ENCODE measurements at places on chromosomes 13 and 19.

DNA sequence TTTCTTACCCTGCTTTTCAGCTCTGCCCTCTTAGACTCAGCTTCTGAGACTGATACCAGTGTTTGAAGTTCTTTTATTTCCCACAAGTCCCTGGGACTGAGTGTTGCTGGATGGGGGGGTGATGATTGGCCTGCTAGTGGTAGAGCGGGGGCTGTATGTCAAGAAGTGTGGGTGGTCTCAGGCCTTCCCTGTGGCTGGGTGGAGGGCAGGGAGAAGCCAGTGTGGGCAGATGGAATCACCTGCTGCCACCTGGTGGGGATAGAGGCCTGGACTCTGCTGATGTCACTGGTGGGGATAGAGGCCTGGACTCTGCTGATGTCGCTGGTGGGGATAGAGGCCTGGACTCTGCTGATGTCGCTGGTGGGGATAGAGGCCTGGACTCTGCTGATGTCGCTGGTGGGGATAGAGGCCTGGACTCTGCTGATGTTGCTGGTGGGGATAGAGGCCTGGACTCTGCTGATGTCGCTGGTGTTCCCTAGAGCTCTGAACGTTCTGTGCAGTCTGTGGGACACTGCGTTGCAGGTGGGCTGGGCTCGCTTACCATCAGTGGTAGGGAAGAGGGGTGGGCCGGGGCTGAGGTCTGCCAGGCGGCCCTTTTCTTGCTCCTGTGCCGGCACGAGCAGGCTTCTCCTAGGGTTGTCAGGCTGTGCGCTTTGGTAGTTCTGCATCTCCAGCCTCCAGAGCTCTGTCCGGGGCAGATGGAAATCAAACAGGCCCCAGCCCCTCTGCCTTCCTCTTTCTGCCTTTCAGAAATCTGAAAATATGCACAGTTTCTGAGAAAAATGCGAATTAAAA lies 101.3 kb downstream of the ARHGEF7 start:
- DNase-seq: no peak

DNA sequence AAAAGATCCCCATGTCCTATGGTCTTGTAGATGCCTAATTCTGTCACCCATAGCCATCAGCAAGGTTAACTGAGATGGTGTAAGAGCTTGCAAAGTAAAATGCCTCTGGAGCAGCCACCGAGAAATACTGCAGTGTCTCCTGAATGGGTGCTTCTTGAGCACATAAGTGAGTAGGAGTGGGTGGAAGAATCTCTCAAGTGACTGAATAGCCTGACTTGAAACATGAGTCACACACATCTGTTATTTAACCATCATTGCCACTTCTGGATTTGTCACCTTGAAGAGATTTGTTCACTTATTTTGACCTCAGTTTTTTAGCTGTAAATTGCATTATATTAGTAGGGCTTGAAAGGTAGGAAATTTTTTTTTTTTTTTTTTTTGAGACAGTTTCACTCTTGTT lies 2.3 kb downstream of the ZNF714 start:
- DNase-seq: no peak

DNA sequence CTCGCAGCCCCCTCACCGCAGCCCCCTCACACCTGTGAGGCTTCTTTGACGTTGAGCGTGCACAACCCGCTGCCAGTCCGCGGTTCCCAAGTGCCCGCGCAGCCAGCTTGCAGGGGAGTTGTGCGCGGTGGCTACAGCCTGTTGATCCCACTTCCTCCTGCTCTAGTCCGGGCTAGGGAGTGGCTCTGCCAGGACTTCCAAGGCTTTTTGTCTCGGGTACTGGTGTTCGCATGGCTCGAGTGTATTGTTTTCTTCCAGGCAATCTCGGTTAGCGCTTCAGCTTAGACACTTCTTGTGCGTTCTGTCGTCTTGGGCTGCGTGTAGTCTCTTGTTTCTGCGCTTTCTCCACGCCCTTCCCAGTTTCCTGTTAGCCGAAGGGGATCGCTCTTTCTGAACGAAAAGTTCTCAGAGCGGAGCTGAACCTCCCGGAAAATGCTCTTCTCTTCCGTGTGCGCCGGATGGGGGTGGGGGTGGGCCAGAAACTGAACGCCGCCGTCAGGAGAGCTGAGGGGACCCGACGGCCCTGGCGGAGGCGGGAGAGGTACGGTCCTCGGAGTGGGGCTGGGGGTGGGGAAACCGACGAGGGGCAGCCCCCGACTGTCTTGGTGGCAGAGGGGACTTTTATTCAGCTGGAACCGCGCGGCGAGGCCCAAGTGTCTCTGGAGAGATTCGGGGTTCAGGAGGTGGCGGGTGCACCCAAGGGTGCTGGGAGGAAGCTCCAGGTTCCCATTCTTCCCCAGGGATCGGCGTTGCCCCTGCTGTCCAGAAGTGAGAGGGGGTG lies 697 bp upstream of the DGKH start:
- DNase-seq: peak; percentile 21

DNA sequence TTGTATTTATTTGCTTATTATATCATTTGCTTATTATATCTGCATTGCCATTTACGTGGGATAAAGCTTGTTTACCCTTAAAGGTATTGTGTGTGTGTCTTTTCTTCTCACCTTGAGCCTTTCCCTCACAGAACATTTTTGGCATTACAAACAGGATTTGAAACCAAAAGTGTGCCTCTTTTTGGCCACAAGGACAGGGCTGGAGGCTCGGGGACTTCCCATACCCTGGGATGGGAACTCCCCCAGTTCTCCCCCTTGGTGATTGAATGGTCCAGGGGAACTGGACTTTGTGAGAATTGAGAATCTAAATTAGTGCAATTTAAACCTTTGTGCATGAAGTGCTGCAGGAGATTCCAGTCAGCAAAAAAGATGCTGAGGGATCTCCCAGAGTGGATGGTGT lies 2.4 kb upstream of the ZNF506 start:
- DNase-seq: no peak

GRCh38 chr13:21152251-21152899 lies 24.0 kb downstream of the SKA3 start:
- DNase-seq: no peak

DNA sequence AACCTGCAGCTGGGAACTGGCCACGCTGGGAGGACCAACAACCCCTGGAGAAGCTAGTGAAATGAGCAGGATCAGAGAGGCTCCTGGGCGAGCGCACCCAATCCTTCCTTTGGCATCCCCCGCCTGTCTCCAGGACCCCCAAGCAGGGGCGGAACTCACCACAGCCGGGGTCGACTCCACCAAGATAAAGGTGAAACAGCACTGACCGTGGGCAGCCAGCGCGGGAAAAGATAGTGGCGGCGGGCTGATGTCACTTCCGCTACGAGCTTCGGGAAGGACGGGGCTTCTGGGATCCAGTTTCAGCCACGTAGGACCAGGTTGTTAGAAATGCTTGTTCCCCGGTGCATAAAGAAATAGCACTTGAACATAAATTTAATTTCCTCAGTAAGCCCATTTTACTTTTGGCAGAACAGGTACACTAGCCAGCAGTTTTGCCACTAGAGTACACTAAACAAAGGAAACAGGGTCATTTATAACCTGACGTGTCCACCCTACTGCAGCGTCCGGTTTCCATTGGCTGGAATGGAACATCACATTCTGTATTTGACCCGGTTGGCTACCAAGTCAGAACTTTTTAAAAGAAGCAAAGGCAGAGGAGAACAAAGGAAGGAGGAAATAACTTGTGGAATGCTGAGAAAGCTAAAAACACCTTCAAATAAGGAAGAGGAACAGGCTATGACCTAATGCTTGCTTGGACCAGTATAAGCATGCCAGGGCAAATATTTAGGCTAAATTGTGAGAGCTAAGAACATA lies 25.5 kb upstream of the ZNF562 start:
- DNase-seq: no peak

GRCh38 chr19:45440259-45440638 lies 16.5 kb upstream of the ERCC1 start:
- DNase-seq: no peak

- no peak for DNase-seq
Observed at GRCh38 chr13:23392925-23393645, 40.4 kb downstream of the SACS start.

- no peak for DNase-seq
Observed at GRCh38 chr13:24180750-24181377, 20.3 kb downstream of the SPATA13 start.

GRCh38 chr13:99600318-99600717 lies 99.0 kb downstream of the TM9SF2 start:
- no peak for DNase-seq

GRCh38 chr13:46211116-46211482 lies 629 bp upstream of the LRRC63 start:
- no peak for DNase-seq

DNA sequence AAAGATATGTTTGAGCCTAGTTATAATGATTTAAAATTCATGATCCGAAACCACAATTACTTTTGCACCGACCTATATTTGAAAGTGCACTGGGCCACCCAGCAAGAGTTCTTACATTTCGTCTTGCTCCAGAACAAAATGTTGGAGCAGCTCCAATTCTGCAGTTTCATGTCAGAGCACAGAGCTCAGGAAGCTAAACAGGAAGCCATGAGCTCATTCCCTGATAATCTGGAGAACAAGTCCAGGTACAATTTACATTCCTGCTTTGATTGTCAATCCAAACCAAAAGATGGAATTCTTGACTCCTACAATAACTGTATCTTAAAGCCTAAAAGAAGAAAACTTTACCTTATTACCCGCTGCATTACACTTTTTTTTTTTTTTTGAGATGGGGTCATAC lies 131.8 kb downstream of the KCTD12 start:
- no peak for DNase-seq

Data from H4 (cell line).